ENCODE measurements at places on chromosomes 5 and 9.

DNA sequence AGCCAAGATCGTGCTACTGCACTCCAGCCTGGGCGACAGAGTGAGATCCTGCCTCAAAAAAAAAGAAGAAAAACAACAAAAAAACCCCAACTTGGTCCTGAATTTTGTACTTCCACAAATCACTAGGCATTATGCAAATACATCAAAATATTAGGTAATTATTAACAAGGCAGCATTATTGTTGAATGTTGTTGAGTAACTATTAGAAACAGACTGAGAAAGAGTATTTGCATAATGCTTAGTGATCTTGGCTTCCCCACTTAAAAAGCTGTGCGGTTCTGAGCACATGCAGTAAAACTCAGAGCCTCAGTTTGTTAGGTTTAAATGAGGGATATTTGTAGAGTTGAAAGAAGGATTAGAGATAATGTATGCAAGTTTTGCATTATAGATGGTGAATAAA, 64.2 kb downstream of the SCAMP1 start:
- peak; percentile 89 for DNase-seq

GRCh38 chr5:74542482-74542881, 98.0 kb downstream of the ENC1 start:
- no peak for DNase-seq

DNA sequence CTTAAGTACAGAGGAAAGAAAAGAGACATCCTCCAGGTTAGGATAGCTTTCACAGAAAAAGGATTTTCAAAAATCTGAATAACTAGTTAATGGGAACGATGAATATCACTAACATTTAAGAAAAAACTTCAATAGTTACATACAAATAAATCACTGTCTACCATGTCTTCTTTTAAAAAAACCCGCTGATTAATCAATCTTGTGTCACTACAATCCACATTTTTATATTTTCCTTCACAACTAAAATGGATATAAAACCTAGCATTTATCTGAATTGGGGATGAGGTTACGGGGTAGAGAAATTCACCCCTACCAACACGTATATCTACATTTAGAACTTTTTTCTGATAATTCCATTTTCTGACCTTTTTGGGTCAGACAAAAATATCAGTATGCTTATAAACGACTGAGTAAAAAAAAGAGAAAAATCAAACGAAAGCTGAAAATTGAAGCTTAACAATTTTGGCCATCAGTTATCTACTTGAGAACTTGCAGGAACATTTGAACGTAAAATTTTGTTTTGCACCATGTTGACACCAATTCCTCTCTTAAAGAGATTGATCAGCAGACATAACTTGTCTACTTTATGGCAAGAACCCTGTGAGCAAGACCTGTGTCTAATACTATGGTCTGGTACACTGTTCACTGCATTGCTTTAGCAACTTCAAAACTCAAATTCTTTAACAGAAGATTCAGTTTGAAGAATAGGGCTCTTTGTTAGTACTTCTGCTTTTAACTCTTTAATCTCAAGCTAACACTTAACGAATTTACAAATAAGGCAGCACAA, 4.8 kb downstream of the NR3C1 start:
- no peak for DNase-seq

DNA sequence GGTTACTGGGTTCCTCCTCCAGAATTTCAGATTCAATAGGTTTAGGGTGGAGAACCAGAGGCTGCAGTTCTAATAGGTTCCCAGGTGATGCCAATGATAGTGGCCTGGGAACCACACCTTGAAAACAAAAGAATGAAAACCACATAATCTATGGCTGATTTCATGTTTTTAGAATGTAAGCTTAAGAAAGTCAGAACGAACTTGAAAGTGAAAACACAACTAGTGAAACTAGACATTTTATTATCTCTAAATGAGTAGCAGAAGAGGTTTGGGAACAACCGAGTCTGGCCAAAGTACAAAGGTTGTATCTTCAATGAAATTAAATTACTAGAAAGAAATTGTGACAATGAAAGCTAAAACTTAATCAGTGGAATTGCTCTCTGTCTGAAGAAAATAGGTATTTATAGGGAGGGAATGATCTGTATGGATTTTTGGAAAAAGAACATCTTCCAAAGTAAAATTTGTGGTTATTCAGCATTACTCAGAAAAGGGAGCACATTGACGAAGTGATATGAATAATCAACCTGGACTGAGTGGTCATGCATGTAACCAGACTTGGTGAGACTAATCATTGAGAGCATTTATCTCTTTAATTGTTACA, 24.9 kb upstream of the CEP120 start:
- peak; percentile 25 for DNase-seq

- DNase-seq, result peak; percentile 92
Observed at GRCh38 chr5:150763023-150763769, 4.4 kb upstream of the DCTN4 start.

DNA sequence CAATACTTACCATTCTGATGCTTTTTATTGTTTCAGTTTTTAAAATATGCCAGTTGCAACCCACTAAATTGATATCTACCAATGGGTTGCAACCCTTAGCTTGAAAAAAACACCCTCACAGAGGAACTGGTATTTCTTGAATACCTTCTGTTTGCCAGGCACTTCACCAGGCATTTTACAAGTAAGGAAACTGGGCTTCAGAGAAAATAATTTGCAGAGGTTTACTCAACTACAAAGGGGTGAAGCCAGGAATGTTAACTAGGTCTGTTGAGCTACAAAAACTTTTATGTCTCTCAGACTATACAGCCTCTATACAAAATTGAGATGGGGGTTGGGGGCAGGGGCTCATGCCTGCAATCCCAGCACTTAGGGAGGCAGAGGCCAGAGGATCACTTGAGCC, 65.0 kb downstream of the STX17 start:
- DNase-seq, result no peak

- DNase-seq, result peak; percentile 68
Observed at GRCh38 chr5:127840198-127840524, 137.0 kb downstream of the CCDC192 start.

- no peak for DNase-seq
Observed at GRCh38 chr5:19891658-19892057, 96.3 kb downstream of the CDH18 start.

GRCh38 chr5:100818340-100818739, 84.7 kb downstream of the ST8SIA4 start:
- DNase-seq, result peak; percentile 27

DNA sequence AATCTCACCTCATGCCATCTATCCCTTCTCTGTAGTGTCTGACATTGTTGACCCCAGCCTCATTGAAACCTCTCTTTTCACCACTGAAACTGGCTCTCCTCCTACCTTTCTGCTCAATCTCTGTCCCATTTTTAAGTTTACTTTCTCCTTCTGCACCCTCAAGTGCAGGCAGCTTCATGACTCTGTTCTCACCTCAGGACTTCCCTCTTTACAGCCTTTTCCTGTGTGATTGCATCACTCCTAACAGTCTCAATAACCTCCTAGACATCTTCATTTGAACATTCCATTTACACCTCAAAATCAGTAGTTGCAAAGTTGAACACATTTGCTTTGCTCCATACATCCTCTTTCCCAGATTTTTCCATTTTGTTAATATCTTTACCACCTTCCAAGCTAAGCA, 172.1 kb downstream of the RASEF start:
- DNase-seq, result no peak

GRCh38 chr5:144196612-144197011, 25.9 kb downstream of the KCTD16 start:
- DNase-seq, result no peak

GRCh38 chr5:106195679-106196474, 1474.9 kb downstream of the EFNA5 start:
- no peak for DNase-seq

- peak; percentile 47 for DNase-seq
Observed at GRCh38 chr9:17531642-17532254, 47.1 kb upstream of the SH3GL2 start.

Measured in inflammatory macrophage treated with lipopolysaccharide for 4 hours (primary cell).